Hindlimb muscle (tissue), 1 donor: ENCODE measurements at places on chromosomes 13 and 19.

- no peak for DNase-seq
Measured at GRCh38 chr19:33629826-33630375, 8.1 kb downstream of the CHST8 start.

- no peak for DNase-seq
Measured at GRCh38 chr19:44575116-44575700, 38.2 kb upstream of the IGSF23 start.

DNA sequence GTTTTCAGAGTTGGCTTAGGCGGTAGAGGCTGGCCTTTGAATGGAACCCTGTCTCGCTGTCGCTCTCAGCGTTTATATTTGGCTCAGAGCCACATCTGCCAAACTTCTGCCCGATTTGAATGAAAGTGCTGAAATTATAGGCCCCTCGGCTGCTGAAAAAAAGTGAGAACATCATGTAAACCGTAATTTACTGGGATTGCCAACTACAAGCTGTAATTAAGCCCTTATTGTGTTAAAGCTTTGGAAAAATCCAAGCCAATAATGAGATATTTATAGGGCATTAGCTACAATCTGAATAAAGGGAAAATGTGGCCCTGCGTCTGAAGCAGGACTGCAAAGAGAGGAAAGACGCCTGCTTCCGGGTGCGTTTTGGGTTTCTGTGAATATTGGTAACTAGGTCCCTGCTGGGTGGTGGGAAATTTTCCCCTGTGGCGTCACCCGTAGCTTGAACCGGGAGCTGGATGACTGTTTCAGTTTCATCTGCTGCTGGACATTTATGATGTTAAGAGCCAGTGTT lies 9.9 kb downstream of the DNM2 start:
- no peak for DNase-seq

- DNase-seq: no peak
Measured at GRCh38 chr19:16527334-16527935, 14.8 kb downstream of the CHERP start.

- DNase-seq: no peak
Measured at GRCh38 chr19:4896372-4896771, 6.3 kb downstream of the ARRDC5 start.

GRCh38 chr13:95492044-95492801 lies 60.3 kb upstream of the CLDN10 start:
- DNase-seq: no peak

GRCh38 chr19:37519890-37520289 lies 13.2 kb downstream of the ZNF793 start:
- no peak for DNase-seq

GRCh38 chr13:20294497-20294896 lies 62.4 kb upstream of the GJB6 start:
- DNase-seq: no peak

GRCh38 chr19:42121656-42122069 lies 10.6 kb downstream of the POU2F2 start:
- DNase-seq: no peak

- DNase-seq: no peak
Measured at GRCh38 chr13:99974296-99974938, 2.9 kb upstream of the ZIC5 start.

DNA sequence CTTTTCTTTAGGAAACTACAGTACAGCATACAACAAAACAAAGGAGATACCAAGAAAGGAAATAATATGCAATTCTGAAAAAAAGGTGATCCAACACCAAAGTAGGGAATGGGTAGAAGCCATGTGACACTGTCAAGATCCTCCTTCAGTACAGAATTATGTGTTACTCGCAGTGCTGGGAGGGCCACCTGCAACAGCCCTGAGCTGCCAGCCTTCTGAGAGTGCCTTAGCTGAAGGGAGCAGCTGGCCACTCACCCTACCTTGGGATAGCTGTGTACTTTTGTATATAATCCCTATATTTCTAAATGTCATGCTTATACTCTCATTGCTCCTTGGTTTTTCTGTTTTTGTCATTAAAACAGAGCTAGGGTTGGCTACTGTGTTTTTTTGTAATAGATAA lies 1518.2 kb upstream of the PCDH20 start:
- DNase-seq: no peak

DNA sequence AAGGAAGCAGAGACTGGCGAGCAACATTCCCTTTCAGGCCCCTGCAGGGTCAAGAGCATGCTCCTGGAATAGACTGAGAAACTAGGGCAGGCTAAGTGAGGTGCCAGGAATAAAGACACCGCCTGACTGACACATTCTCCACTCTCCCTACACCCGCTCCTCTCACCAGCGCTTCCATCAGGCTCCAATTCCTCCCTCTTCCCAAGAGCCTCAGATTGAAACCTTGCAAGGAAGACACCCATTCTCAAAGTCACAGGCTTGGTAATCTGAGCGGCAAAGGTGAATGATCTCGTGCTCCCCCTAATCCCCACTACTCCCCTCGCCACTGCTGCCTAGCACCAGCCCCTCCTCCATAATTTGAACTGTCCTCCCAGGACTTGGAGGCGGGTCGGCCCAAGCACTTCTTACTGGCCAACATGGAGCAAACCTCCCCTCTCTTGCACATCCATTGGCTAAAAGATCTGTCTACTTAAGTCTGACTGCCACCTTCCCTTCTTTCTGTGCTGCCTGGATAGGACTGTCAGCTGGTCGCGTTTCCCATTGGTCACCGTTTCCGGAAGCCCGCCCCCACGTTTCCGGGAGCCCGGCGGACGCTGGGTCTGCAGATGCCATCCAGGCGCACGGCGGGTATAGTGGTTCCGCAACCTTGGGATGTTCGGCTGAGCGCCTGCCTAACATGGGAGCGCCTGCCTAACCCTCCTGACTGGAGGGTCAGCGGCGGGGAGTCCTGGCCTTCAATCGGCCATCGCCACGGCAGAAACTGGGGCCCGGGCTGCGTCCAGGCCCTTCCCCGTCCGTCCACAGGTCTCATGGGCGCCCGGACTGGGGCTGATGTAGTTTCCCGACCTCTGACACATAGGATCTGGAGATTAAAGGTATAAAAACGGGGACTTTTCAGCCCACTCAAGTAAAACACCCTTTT lies 33.6 kb downstream of the ZNF383 start:
- peak; percentile 95 for DNase-seq

DNA sequence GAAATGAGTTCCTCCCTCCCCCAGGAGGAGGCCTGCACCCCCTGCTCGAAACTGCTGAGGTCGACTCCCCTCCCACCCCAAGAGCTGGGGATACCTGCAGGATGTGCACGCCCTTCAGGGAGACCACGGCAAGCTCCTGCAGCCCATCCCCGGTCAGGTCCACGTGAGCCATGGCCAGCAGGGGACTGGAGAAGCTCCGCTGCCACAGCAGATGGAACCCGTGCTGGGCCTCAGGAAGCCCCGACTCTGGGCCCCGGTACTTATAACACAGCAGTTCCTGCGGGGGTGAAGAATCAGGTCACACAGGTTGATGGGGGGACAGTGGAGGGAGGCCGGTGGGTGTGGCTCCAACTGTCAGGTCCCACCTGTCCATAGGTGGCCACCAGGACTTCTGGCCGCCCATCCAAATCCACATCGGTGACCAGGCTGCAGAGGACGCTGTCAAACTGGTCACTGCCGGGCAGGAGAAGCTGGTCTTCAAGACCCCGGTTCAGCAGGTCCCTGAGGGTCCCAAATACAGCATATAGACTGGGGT lies 4.8 kb upstream of the SLC8A2 start:
- no peak for DNase-seq

DNA sequence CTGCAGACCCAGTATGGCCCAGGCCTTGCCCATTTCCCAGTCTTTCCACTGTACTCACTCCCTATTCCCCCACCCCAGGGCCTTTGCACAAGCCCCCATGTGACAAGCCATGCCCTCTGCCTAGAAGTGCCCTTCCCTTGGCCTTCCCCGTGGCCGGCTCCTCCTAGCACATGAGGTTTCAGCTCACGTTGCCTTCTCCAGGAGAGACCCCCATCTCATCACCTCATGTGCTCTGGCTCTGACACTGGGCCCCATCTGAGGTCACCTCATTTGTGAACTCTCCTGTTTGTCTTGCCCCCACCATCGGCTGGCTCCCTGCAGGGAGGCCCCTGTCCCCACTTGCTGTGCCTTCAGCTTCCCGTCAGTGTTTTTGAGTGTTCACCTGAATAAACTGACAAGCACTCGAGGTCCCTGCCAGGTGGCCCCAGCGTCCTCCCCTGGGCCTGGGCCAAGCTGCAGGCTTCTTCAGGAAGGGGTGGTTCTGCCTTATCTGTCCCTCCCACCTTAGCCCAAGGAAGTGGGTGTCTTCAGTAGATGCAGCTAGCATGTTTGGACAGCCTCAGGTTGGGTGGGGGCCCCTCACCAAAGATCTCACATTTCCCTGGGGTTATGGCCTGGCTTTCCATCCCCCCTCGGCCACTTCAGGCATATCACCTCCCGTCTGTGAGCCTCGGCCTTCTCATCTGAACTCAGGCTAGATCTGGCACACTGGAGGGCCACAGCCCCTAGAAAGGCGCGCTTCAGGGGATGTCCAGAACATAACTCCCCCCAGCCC lies 3.8 kb upstream of the SLC25A42 start:
- no peak for DNase-seq

- no peak for DNase-seq
Measured at GRCh38 chr19:28949535-28949934, 263.4 kb downstream of the UQCRFS1 start.

- no peak for DNase-seq
Measured at GRCh38 chr19:42275103-42275502, 6.1 kb downstream of the CIC start.

DNA sequence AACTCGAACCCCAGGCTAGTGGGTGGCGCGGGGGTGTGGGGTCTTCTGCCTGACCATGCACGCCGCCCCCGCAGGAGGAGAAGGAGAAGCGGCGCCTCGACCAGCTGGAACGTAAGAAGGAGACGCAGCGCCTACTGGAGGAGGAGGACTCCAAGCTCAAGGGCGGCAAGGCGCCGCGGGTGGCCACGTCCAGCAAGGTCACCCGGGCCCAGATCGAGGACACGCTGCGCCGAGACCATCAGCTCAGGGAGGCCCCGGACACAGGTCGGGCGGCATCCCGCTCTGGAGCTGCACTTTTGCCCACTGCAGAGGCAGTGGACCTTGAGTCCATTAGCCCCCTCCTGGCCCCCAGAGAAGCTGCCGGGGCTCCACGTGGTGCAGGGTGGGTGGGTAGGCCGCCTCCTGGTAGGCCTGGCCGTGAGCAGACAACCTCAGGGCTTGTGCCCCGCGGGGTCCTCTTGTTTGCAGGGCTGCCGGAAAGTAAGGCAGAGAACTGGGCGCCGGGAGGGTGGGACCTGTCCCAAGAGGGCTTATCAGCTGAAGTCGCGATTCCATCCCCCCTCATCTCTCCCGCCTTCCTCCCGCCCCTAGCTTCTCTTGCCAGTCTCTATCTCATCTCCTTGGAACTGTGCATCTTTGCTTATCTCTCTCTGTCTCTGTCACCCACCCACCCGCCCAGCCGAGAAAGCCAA lies 9.9 kb downstream of the CCDC124 start:
- no peak for DNase-seq

- no peak for DNase-seq
Measured at GRCh38 chr19:1000095-1000494, at the start of gene GRIN3B. GRIN3B (plus strand) TSS chr19:1000419; CDS start chr19:1000438, 19 bp downstream.

DNA sequence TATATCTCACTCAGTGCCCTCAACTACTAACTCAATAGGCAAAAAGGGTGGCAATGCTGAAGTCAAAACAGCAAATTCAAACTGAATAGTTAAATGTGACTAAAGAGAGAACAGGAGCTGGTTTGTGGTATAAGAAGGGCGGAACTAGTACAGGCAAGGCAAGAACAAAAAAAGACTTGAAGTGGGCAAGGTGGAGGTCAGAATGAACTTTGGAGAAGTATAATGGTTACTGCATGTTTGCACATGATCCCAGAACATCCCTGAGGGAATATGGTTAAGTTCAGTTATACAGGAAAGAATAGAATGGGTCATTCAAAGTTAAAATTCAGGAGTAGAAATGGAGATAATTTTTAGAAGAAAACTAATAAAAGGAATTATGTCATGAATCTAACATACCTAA lies 85.5 kb downstream of the DIAPH3 start:
- no peak for DNase-seq

- no peak for DNase-seq
Measured at GRCh38 chr13:99425485-99426341, 75.6 kb upstream of the TM9SF2 start.

DNA sequence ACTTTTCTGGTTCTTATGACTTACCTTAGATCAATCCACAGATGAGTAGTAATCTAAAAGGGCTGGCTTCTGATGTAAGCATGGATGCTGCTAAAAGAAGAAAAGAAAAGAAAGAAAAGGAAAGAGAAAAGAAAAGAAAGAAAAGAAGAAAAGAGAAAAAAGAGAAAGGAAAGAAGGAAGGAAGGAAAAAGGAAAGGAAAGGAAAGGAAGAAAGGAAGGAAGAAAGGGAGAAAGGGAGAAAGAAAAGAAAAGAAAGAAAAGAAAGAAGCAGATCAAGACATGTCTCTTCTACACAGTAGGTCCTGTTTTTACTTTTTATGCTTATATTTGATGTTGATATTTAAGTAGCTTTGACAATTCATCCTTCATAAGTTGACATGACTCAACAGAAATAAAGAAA lies 421.3 kb downstream of the DIAPH3 start:
- no peak for DNase-seq

DNA sequence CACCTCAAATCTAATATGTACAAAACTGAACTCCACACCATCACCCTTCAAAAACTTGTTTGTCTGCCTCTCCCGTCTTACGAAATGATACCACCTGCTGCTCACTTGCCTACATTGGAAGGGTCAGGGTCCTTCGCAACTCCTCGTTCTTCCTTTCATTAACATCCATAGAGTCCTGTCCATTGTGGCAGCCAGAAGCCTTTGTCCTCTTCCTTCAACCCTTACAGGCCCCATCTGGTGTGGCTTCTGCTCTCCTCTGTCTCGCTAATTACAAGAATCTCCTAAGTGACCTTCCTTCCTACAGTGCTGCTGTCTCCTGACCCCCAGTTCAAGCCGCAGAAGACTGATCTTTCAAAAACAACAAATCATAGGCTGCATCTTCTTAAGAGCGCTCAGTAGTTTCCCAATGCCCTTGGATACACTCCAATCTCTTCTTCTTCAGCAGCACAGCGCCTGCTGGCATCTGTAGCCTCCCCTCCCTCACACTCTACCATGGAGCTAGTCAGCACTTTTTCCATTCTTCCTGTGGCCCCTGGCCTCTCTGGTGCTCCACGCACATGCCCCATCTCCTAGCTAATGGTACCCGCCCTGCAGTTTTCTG lies 382.7 kb downstream of the LIG4 start:
- no peak for DNase-seq

- peak; percentile 88 for DNase-seq
Measured at GRCh38 chr13:74134221-74134776, at the start of gene KLF12. KLF12 (minus strand) TSS chr13:74134404.

DNA sequence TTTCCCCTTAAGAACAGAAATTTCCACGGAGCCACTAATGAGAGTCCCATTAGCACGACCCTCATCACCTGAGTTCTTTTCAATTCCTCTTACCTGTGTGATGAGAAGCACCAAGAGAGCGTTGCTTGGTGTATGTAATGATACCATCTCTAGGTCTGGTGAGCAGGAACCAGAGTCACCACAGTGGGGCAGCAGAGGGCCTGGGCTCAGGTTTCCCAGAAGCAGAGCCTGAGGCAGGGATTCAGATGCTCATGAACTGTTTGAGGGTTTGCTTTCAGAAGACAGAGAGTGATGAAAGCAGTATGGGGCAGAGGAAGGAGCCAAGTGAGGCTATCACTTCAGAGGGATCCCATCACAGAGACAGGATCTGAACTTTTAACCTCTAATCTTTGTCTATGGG lies 3.1 kb upstream of the PTPRH start:
- DNase-seq: no peak
